Camera-type eye (tissue), 1 donor: ENCODE measurements at places on chromosomes 2 and 18. TPM values are rescaled to one million over a fixed set of nuclear protein-coding genes. Genes with fewer than 3 reads are reported as not detected.

MROH2A gene
- total RNA-seq = not detected

PSTPIP2 gene
- 18.3 TPM for total RNA-seq

CHRNG gene
- total RNA-seq = 2.0 TPM

OTX1 gene
- 6.4 TPM for total RNA-seq

C2orf80 gene
- total RNA-seq = not detected
